GM23248 (cell line): ENCODE measurements at places on chromosomes 12 and 14. TPM values are rescaled to one million over a fixed set of nuclear protein-coding genes. Genes with fewer than 3 reads are reported as not detected.
A peak's percentile ranks its signal among the peaks of the same experiment; 100 is the strongest.

DNA sequence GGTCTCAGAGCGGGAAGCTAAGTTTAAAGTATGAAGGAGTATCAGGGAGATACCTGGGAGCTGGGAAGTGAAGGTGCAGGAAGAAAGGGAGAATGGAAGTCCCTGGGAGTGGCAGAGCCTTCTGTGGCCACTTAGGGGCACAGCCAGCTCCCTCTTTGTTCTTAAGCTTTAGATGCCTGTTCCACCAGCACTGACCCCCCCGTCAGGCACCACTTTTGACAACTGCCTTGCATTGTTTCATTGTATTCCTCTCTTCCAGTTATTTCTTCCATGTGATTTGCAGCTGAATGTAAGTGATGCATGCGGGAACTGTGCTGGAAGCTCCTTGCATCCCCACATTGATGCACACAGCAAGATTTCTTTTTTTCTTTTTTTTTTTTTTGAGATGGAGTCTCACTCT is 2.6 kb downstream of the GALNT16 start:
- no peaks in the 10 kb centered on the region for H3K36me3 ChIP-seq
- H3K27ac ChIP-seq, result no peak overlapping the region
- H3K4me1 ChIP-seq, result peaks cover 27% of the 10 kb centered on the region
- peaks cover 23% of the 10 kb centered on the region for H3K27me3 ChIP-seq

GRCh38 chr14:92523752-92524151 is 10.2 kb downstream of the RIN3 start:
- DNase-seq, result no peak
- no peak overlapping the region for H3K4me3 ChIP-seq
- no peaks in the 10 kb centered on the region for H3K4me1 ChIP-seq
- no peaks in the 10 kb centered on the region for H3K36me3 ChIP-seq
- H3K27me3 ChIP-seq, result no peaks in the 10 kb centered on the region
- H3K27ac ChIP-seq, result no peak overlapping the region

- no peaks in the 10 kb centered on the region for H3K36me3 ChIP-seq
- H3K4me1 ChIP-seq, result peaks cover 4% of the 10 kb centered on the region
- H3K4me3 ChIP-seq, result no peak overlapping the region
- H3K27ac ChIP-seq, result no peak overlapping the region
- no peaks in the 10 kb centered on the region for H3K27me3 ChIP-seq
Measured at GRCh38 chr12:58819345-58819744, 101.0 kb downstream of the LRIG3 start.

DNA sequence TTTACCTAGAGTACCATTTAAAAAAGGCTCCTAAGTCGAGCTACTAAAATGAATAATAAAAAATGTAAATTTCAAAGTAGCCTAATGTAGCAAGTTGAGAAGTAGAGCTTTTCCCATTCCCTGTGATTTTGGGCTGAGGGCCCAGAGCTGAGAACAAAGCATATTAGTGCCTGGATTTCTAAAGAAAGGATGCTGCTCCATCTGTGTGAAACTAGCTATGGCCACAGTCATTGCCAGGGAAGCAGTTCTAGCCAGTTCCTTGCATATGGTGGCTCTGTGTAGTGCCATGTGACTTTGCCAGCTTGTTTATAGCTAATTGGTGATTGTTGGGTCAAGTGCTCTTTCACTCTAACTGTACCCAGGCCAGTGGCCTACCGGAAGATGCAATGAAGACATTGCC is 20.4 kb upstream of the FBXO33 start:
- no peaks in the 10 kb centered on the region for H3K4me1 ChIP-seq
- H3K27ac ChIP-seq, result no peak overlapping the region
- no peak for DNase-seq
- no peaks in the 10 kb centered on the region for H3K36me3 ChIP-seq

DNA sequence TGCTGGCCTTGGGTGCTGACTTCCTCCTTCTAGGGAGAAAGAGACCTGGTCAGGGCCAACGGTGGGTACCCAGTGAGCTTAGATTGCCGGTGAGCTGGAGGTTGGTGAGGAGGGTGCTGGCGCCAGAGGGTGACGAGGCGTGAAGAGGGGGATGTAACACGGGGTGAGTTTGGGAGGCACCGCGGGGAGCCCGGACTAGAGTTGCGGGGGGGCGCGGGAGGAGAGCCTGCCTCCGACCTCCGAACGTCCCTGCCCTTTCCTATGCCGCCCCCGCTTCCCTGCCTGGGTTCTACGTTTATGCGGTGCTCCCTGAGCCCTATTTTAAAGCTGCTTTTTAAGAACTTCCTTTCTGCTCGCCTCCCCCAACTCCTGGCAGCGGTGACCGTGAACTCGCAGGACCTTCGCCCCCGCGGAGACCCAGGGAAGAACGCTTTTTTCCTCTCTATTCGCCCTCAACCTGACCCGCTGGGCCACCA is 18.6 kb downstream of the OR6S1 start:
- peak overlapping the region; percentile 31; the same call in 1 of the 2 replicates for H3K4me3 ChIP-seq
- 0 out of 2 replicates have a peak, but pooled peaks cover 6% of the 10 kb centered on the region for H3K4me1 ChIP-seq
- no peaks in the 10 kb centered on the region for H3K27me3 ChIP-seq
- H3K27ac ChIP-seq, result no peak overlapping the region

DNA sequence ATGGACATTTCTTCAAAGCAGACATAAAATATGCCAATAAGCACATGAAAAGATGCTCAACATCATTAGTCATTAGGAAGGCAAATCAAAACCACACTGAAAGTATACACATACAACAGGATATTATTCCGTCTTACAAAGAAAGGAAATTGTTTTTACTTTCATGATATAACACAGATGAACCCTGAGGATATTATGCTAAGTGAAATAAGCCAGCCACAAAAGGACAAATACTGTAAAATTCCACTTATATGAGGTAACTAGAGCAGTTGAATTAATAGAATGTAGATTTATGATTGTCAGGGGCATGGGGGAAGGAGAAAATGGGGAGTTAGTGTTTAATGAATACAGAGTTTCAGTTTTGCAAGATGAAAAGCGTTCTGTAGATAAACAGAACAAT is 4.2 kb downstream of the ACYP1 start:
- H3K27me3 ChIP-seq, result no peaks in the 10 kb centered on the region
- 0 out of 2 replicates have a peak, but pooled peaks cover 7% of the 10 kb centered on the region for H3K36me3 ChIP-seq
- H3K27ac ChIP-seq, result no peak overlapping the region
- peak; percentile 29 for DNase-seq
- H3K4me1 ChIP-seq, result peaks cover 17% of the 10 kb centered on the region
- no peak overlapping the region for H3K4me3 ChIP-seq

- no peaks in the 10 kb centered on the region for H3K36me3 ChIP-seq
- H3K4me1 ChIP-seq, result peaks cover 61% of the 10 kb centered on the region
- no peaks in the 10 kb centered on the region for H3K27me3 ChIP-seq
- peak overlapping the region; percentile 94 for H3K27ac ChIP-seq
Measured at GRCh38 chr12:2288471-2288870, 235.7 kb downstream of the CACNA1C start.

GRCh38 chr12:102433304-102433703 is 47.1 kb downstream of the IGF1 start:
- H3K27me3 ChIP-seq, result no peaks in the 10 kb centered on the region
- H3K4me3 ChIP-seq, result no peak overlapping the region
- H3K27ac ChIP-seq, result no peak overlapping the region
- peaks cover 14% of the 10 kb centered on the region for H3K4me1 ChIP-seq
- DNase-seq, result peak; percentile 28

GRCh38 chr14:86756521-86757190 is 1226.7 kb downstream of the FLRT2 start:
- no peaks in the 10 kb centered on the region for H3K27me3 ChIP-seq
- no peaks in the 10 kb centered on the region for H3K4me1 ChIP-seq
- no peak for DNase-seq
- H3K4me3 ChIP-seq, result no peak overlapping the region

- no peaks in the 10 kb centered on the region for H3K4me1 ChIP-seq
- H3K27ac ChIP-seq, result no peak overlapping the region
- DNase-seq, result no peak
- no peaks in the 10 kb centered on the region for H3K36me3 ChIP-seq
- no peaks in the 10 kb centered on the region for H3K27me3 ChIP-seq
Measured at GRCh38 chr14:56744016-56744415, 66.3 kb downstream of the OTX2 start.

DNA sequence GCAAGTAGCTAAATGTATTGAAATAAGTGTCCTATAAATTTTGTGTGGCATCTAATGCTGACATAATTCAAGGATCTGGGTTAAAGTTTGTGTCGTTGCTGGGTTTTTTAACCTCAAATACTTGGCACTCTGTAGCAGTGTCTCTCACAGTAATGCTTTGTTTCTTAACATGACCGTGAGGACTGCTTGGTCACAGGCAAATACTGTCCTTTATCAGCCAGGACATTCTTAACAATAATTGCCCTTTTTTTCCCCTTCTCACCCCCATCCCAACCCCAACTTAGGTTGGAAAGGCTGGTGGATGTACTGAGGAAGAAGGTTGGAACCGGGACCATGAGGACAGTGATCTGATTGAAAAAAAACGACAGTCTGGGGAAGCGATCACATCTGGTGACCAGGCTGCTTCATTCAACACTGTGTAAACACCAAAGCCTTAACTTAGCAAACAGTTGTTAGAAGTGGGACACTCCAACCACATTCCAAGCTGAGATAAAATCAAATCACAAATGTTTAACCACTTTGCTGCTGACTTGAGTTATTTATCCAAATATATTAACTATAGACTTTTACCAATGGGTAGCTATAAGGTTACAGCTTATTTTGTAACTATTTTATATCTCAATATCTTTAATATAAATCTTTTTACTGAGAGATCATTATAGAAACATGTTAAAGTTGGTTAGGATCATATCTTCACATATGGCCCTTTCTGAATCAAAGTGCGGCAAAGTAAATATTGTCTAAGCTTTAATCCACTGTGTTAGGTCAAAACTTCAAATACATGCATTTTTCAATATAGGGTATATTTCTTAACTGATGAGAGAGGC is 48.2 kb downstream of the FOXA1 start:
- no peak overlapping the region for H3K4me3 ChIP-seq
- no peak for DNase-seq
- H3K27ac ChIP-seq, result no peak overlapping the region
- no peaks in the 10 kb centered on the region for H3K27me3 ChIP-seq
- no peaks in the 10 kb centered on the region for H3K36me3 ChIP-seq

DNA sequence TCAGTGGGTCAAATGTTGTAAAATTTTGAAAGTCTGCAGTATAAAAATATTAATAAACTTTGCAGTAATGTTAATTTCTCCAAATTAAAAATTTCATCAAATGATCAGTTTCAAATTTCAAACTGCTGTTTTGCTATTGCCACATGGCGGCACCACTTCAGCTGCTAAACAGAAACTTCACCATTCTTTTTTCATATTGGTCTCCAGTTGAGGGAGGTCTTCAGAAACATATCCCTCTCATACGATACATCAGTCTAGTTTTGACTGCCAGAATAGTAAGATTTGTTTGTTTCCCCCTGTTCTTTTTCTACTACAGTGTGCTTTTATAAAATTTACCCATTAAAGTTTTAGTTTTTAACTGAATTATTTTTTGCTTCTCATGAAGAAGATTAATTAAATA is 4.2 kb upstream of the TRHDE start:
- H3K27ac ChIP-seq, result no peak overlapping the region
- H3K4me1 ChIP-seq, result no peaks in the 10 kb centered on the region
- no peak overlapping the region for H3K4me3 ChIP-seq
- H3K27me3 ChIP-seq, result peaks cover 11% of the 10 kb centered on the region; the same call in 1 of the 2 replicates

GRCh38 chr14:101961746-101962502 is 2.4 kb upstream of the DYNC1H1 start:
- no peak for DNase-seq
- H3K36me3 ChIP-seq, result no peaks in the 10 kb centered on the region
- H3K4me1 ChIP-seq, result peaks cover 26% of the 10 kb centered on the region
- H3K27me3 ChIP-seq, result no peaks in the 10 kb centered on the region
- H3K4me3 ChIP-seq, result no peak overlapping the region

DNA sequence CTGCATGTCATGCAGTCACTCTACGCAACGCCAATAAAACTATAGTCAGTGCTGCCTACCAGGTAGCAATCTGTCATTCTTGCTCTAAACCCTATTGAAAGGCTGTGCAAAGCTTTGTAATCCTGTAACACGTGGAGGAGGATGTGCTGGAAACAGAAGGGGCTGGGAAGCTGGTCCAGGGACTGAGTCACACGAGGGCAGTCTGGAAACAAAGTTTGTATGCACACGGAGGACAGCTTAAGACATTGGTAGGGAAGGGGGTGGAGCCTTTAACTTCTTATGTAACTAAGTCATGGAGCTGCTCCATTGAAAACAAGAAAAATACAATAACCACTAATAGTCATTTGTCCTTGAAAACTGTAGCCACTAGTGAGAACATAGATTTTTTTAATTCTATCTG is 128.0 kb downstream of the BCAT1 start:
- peak; percentile 59 for DNase-seq
- H3K36me3 ChIP-seq, result peaks cover 22% of the 10 kb centered on the region; the same call in 1 of the 2 replicates
- H3K27ac ChIP-seq, result no peak overlapping the region
- H3K4me1 ChIP-seq, result peaks cover 19% of the 10 kb centered on the region

- H3K27me3 ChIP-seq, result no peaks in the 10 kb centered on the region
- DNase-seq, result no peak
- H3K36me3 ChIP-seq, result no peaks in the 10 kb centered on the region
- no peak overlapping the region for H3K4me3 ChIP-seq
Measured at GRCh38 chr12:127358888-127359287, 908.1 kb upstream of the TMEM132C start.

GRCh38 chr12:54497883-54498282 is 331 bp downstream of the NCKAP1L start:
- H3K27me3 ChIP-seq, result 0 out of 2 replicates have a peak, but pooled peaks cover 21% of the 10 kb centered on the region
- no peaks in the 10 kb centered on the region for H3K36me3 ChIP-seq

- no peak overlapping the region for H3K27ac ChIP-seq
- H3K4me1 ChIP-seq, result no peaks in the 10 kb centered on the region
- no peaks in the 10 kb centered on the region for H3K27me3 ChIP-seq
- no peaks in the 10 kb centered on the region for H3K36me3 ChIP-seq
- peak; percentile 74 for DNase-seq
Measured at GRCh38 chr12:62799126-62799736, 135.7 kb downstream of the PPM1H start.

- DNase-seq, result peak; percentile 89
- no peaks in the 10 kb centered on the region for H3K27me3 ChIP-seq
- H3K27ac ChIP-seq, result peak overlapping the region; percentile 84
- H3K36me3 ChIP-seq, result no peaks in the 10 kb centered on the region
- peaks cover 49% of the 10 kb centered on the region for H3K4me1 ChIP-seq
- no peak overlapping the region for H3K4me3 ChIP-seq
Measured at GRCh38 chr12:43309959-43310358, 242.0 kb downstream of the ADAMTS20 start.

DNA sequence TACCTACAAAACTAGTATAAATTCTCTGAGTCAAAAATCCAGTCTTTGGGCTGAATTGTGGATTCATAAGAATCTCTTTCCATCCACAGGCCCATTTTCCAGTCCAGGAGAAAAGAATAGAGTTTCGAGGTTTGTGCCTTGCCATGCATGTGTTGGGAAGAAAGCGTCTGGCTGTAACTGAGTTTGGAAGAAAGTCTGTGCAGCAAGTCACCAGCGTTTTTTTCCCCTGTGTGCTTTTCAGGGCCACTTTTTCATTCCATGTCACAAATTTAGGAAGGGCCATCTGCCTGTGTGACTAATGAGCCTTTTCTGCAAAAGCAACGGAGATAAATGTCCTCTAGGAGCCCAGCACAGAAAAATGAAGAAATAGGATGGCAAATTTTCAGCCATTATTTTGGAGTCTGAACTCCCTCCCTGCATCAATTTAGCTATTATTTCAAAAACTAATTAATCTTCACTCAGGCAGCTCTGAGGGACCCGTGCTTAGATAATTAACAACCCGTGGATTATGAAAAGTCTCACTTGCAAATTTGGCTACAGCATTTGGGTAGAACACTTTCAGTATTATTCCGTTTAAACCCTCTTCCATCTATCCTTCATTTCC is 261.5 kb downstream of the SUDS3 start:
- no peaks in the 10 kb centered on the region for H3K4me1 ChIP-seq
- no peak overlapping the region for H3K4me3 ChIP-seq
- H3K36me3 ChIP-seq, result no peaks in the 10 kb centered on the region

Gene NCKAP5L
- 28.4 and 28.8 TPM in 2 replicates for total RNA-seq

Gene HCAR1
- total RNA-seq, result not detected in 2 replicates

Gene TTC5
- 11.7 and 18.5 TPM in 2 replicates for total RNA-seq

Gene GPR132
- total RNA-seq, result not detected in 2 replicates

Gene CD163L1
- total RNA-seq, result 0.43 TPM in 1 of 2 replicates, not detected in the other

Gene KLRG1
- total RNA-seq, result not detected in 2 replicates

Gene WNT1
- total RNA-seq, result not detected in 2 replicates
